ENCODE measurements at places on chromosomes 1 and 21.

- no peak for DNase-seq
Observed at GRCh38 chr1:62176597-62177312, 17.9 kb upstream of the L1TD1 start.

- no peak for DNase-seq
Observed at GRCh38 chr1:205014783-205015182, 28.2 kb upstream of the CNTN2 start.

DNA sequence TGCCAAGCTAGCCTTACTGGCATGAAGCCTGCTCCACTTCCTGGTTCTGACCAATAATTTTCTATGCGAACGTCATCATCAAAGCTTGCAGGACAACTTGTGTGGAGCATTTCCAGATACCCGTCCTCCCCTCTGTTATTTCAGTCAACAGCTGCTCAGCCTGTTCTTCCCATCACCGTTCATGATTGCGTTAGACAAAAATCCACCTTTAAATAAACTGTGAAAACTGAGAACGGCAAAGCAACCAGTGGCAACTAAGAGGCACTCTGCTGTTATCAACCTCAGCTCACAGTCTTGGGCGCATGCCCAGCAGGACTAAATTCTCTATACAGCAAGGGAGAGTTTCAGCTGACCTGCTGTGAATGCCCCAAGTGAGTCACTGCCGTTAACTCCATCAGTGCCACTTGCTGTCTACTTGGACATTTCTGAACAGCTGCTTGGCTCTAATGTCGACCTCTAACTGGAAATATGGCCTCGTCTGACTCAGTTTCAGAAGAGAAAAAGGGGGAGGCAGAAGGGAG is 207.4 kb upstream of the RUNX1 start:
- no peak for DNase-seq

GRCh38 chr1:113859478-113860175 is 11.9 kb downstream of the PTPN22 start:
- peak; percentile 20 for DNase-seq

DNA sequence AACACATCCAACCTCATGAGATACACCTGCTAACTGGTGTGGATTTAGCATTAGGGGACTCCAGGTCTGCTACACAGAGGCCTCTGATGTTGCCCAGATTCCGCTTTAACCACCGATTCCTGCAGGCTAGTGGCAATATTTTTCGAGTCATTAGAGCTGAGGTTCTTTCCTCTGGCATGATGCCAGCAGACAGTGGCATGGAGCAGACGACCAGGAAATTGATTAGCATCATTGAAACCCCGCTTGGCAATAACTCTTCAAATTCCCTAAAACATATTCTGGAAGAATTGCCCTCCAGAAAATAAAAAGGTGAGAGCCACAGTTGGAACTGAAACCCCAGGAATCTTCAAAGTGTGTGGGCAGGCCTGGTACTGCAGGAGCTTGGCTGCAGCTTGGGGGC is 28.4 kb upstream of the ETV3 start:
- no peak for DNase-seq

GRCh38 chr1:79293611-79294010 is 287.1 kb upstream of the ADGRL4 start:
- no peak for DNase-seq

- no peak for DNase-seq
Observed at GRCh38 chr1:182956708-182957365, 3.9 kb upstream of the SHCBP1L start.

GRCh38 chr1:78370779-78371482 is 119.8 kb upstream of the PTGFR start:
- no peak for DNase-seq

- no peak for DNase-seq
Observed at GRCh38 chr1:18970762-18971161, 14.3 kb upstream of the IFFO2 start.

GRCh38 chr21:32144851-32145250 is 134.0 kb downstream of the MIS18A start:
- DNase-seq, result no peak

DNA sequence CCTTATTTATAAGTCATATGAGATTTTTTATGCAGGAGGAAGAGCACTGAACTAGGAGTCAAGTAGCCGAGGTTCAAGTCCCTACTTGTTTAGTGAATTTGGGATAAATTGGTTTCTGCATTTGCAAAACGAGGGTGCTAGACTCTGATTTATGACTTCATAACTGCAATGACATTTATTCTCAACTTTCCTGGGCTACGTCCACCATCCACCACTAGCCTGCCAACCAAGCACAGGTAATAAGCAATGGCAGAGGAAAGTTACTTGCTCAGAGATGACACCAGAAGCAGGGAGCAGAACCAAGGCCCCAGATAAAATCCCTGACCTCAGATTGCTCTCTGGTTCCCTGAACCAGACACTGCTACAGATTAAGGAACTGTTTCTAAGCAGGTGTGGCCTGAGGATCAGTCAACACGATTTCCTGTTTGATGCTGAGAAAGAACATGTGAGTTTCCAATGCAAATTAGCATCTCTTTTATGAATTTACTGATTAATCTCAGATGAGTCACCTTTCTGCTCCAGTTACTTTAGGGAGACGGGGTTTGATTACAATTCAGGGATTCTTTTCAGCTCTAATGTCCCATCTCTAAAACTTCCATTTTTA is 52.7 kb downstream of the PLPP3 start:
- no peak for DNase-seq

GRCh38 chr1:160115545-160116282 is at the start of gene ATP1A2:
Gene ATP1A2, plus strand, starts transcription at chr1:160115759. Its CDS starts 103 bp downstream, at chr1:160115862.
- DNase-seq, result no peak

GRCh38 chr21:39968010-39968409 is 100.8 kb downstream of the PCP4 start:
- no peak for DNase-seq

- no peak for DNase-seq
Observed at GRCh38 chr1:99554727-99555126, 91.2 kb upstream of the PALMD start.

GRCh38 chr1:21185221-21185731 is 8.6 kb upstream of the EIF4G3 start:
- DNase-seq, result no peak

- no peak for DNase-seq
Observed at GRCh38 chr1:98086796-98087441, 166.1 kb upstream of the DPYD start.

DNA sequence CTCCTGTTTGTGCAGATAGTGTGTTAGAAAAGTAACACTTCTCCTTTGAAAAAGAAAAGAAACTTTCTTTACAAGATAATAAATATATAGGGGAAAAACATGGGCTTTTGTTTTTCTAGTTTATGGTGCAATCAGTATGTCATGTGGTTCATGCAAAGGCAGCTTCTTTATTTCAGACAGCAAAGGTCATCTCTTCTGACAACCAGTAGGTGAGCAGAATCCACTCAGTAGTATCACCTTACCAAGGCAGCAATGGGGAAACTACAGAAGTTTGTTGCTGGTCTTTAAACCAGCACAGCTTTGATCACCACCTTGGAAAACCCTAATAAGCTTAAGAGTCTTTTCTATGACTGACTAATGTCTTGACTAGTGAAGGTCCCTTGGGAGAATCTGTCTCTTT is 13.0 kb upstream of the SAMSN1 start:
- no peak for DNase-seq

DNA sequence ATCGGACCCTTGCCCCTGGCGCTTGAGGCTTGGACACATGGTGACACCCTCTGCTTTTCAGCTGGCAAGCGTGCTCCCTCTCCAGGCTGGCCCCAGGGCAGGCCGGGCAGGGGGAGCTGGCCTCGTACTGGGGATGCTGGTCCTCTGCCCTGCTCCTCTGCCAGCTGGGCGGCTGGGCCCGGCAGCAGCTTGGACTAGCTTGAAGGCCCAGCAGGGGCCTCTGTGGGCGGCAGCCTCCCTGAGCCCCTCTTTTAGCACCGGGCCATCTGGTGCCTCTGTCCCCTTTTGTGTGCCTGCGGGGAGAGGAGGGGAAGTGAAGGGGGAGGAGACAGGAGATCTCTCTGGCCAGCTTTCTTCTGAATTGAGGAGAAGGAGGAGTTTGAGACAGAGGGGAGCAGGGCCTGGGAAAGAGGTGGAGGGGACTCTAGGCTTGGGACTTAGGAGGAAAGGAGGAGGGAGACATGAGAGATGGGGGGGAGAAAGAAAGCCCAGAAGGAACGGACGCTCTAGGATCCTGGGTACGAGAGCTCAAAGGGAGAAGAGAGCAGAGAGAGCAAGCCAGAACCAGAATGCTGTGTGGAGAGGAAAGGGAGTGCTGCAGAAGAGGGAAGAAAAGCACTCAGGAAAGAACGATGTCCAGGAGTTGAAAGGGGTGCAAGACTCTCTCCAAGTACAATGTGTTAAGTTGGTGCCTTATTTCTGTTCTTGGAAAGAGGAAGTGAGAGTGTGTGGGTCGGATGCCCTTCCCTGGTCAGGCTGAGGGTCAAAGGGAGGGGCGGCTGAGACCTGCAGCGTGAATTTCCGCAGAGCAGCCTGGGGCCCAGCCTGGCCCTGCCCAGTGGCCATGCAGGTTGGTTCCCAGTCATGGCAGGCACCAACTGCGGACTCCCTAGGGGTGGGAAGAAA is 40.3 kb downstream of the IER5 start:
- no peak for DNase-seq

- no peak for DNase-seq
Observed at GRCh38 chr1:222234351-222234750, 313.6 kb downstream of the HHIPL2 start.

GRCh38 chr1:224262373-224263054 is 67.5 kb downstream of the NVL start:
- DNase-seq, result no peak

GRCh38 chr1:116794804-116795481 is 40.7 kb downstream of the CD2 start:
- peak; percentile 66 for DNase-seq

DNA sequence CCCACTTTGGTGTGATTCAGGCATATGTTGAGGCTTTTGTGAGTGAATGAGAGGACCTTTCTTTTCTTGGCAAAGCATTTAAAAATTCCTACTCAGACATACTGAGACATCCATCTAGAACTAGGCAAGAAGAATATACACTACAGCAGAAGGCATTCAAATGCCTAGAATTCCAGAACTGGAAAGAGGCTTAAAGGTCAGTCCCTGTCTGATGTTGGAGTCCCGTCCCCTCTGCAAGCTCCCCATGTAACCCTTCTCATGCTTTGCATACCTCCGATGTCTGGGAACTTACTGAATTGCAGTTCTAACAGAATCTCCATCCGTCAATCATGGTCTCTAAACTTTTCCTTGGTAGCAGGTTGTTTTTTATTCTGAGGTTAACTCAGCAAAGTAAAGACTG is 152.9 kb downstream of the ATP6V1G3 start:
- DNase-seq, result no peak

DNA sequence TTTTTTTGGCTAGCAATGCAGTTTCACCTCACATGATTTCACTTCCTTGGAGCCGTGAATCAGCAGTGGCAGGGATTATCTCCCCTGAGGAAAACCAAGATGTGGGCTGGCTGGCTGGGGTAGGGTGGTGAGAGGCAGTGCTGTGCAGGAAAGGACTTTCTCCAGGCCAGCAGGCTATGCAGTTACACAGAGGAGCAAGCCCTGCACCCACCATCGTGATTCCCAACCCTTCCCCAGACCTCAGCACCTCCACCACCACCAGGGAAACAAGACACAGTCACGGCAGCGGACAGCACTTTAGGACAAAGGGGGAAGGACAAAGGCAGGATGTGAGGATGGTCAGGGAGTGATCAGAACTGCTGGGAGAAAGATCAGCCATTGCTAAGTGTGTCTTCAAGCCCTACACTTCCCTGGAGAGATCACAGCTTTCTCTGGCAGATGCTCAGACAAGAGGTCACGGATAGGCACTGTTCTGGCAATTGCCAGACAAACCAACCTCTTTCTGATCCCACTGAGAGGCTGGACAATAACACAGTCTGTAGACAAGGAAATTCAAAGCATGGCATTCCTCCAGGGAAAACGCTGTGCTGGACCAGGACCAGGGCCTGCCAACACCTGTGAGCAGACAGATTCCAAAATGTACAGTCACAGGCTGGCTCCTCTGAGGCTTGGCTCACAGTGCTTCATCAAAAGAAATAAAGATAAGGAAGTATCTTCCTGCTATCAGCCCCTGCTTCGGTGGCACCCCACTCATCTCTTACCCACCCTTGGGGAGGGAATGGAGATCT is 509.4 kb downstream of the SMYD3 start:
- no peak for DNase-seq

GRCh38 chr1:119988306-119989062 is 81.0 kb downstream of the NOTCH2 start:
- DNase-seq, result peak; percentile 36

DNA sequence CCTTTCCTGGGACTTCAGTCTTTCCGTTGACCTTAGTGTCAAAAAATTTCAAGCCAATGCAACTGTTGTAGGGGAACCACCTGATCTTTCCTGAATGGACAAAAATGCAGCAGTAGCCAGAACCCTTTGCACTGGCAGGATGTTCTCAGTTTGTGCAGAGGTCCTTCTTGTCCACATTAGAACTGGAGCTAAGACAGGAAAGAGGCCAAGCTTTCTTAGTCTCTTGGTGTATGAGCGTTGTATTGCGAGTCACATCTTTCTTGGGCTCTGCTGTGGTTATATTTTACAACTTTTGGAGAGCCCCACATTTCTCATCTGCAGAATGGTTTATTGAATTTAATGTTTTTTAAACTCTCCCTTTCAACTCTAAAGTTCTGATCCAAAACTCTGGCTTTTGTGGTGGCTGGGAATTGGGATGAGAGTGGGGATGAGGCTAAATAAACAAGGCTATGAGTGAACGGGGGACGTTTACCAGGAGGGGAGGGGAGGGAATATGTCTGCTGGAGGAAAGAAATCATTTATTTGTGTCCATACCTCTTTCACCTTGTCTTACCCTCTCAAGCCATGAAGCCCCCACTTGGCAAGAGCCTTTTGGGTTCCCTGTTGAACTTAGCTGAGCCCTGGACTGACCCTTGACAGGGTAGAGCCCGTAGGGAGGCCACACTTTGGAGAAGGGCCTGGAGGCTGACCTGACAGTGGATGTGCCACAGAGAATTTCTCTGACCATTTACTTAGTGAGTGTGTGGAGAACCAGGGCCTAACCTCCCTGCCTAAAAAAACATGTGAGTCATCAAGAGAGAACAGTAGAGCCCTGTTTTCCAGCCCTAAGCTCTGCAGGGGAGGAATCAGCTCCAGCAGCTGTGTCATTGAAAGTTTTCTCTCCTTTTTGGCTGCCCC is 586 bp downstream of the CHI3L2 start:
- DNase-seq, result no peak

- DNase-seq, result no peak
Observed at GRCh38 chr1:217188280-217189237, 442.3 kb downstream of the GPATCH2 start.

DNA sequence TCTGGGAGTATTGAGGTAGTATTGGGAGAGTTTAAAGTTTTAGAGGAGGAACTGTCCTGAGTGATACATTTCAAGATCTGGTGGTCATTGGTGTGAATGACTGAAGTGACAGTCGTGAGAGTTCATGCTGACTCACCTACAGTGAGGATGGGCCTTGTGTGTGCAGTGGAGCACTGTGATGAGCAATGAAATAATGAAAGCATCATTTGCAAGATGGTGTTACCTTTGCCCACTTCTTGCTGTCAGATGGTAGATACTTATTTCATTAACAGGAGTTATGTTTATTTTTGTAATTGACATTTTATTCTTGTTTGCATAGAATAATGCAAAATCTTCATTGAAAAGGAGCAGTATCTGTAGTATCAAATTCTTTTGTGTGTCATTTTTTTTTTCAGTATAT is 29.0 kb downstream of the POU2F1 start:
- DNase-seq, result no peak
